ENCODE measurements at places on chromosomes 2 and 18. TPM values are rescaled to one million over a fixed set of nuclear protein-coding genes. Genes with fewer than 3 reads are reported as not detected.

Gene MYL12B
- polyA plus RNA-seq = 530 TPM

Gene TOGARAM2
- polyA plus RNA-seq = 4.1 TPM

DNA sequence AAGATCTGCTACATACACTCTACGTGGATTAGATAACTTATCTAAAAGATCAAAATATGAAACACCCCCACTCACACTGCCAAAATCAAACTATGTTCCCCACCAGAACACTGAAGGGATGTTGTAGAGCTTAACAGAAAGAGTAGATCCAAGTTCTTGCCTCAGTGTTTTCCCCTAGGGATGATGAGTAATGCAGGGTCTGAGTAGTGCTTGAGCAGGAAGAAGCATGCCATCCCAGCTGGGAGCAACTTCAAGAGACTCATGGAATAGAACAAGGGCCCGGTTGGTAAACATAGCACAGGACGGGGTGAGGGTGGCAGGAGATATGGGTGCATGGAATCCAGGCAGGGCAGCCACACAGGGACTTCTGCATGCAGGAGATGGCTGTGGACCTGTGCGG is 74.3 kb downstream of the SNTG2 start:
- no peak for DNase-seq

Gene SERPINB11
- polyA plus RNA-seq = not detected

- no peak for DNase-seq
Measured at GRCh38 chr18:69400976-69401225, 213 bp downstream of the DOK6 start.

Gene DPYSL5
- 0.17 TPM for polyA plus RNA-seq

- no peak for DNase-seq
Measured at GRCh38 chr18:59917422-59917821, 17.6 kb downstream of the PMAIP1 start.
